Inflammatory macrophage treated with lipopolysaccharide for 4 hours (primary cell): ENCODE measurements at places on chromosomes 13 and 19.
A peak's percentile ranks its signal among the peaks of the same experiment; 100 is the strongest.

- DNase-seq = no peak
Measured at GRCh38 chr13:77699059-77699680, 1.7 kb downstream of the SLAIN1 start.

- no peak for DNase-seq
Measured at GRCh38 chr13:68160466-68160865, 930.3 kb upstream of the PCDH9 start.

GRCh38 chr19:15283141-15283883, 49.0 kb downstream of the BRD4 start:
- DNase-seq = peak; percentile 47

DNA sequence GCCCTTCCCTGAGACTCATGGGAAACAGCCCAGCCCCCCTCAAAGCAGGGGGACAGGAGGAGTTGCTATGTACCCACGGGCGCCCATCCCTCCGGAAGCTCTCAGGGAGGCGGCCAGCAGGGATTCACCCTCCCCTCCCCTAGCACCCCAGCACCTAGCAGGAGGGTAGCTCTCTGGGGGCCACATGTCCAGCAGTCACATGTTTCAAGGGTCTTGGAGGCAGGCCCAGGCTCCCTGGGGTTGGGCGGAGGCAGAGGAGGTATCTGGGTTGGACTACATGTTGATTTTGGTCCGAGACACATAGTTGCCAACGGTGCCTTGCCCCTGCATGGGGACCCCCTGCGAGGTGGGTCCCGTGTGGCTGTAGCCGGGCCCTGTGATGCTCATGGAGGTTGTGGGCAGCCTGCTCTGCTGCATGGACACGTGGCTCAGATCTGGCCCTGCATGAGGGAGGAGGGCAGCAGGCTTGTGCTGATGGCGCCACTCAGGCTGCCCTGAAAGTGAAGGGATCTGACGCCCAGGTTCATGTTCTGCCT, 7.0 kb upstream of the RNF6 start:
- no peak for DNase-seq

GRCh38 chr19:17060802-17061201, 14.4 kb downstream of the HAUS8 start:
- peak; percentile 70 for DNase-seq

DNA sequence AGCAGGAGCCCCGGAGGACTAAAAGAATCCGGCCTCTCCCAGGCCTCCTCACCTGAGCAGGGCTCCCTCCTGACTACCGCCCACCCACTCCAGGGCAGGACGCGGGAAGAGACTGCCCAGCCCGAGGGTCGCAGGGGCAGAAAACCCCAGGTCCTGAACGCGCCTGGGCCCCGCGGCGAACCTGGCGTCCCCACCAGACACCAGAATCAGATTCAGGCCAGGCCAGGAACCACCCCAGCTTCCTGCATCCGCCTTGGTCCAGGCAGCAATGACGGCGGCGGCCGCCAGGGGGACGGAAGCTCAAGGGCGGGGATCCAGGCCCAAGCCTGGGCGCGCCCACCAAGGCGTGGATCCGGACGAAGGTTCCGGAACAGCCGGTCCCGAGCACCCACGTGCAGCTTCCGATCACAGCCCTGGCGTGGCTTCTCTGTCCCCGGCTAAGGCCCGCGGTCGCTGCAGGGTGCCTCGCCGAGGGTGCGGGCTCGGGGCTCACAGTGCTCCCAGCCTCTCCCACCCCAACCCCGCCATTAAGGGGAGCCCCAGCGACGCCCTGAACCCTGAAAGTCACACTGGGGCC, 3.6 kb downstream of the LGALS7 start:
- peak; percentile 90 for DNase-seq

GRCh38 chr19:6035026-6035425, 57.1 kb upstream of the RANBP3 start:
- DNase-seq = no peak

DNA sequence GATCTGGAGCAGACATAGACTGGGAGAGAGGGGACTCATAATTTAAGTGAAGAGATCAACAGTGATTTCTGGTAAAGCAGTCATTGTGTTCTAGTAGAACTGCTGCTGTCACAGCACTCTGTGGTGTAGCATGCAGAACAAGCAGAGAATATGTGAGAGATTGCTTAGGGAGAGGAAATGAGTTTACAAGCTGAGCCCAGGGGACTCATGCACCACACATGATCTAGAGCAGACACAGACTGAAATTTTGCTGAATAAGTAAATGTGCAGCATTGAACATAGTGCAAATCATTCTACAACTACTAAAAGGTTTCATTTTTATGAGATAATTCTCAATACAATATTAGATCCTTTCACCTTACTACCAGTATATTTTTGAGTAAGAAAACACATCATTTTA, 125.7 kb downstream of the MYO16 start:
- DNase-seq = no peak

DNA sequence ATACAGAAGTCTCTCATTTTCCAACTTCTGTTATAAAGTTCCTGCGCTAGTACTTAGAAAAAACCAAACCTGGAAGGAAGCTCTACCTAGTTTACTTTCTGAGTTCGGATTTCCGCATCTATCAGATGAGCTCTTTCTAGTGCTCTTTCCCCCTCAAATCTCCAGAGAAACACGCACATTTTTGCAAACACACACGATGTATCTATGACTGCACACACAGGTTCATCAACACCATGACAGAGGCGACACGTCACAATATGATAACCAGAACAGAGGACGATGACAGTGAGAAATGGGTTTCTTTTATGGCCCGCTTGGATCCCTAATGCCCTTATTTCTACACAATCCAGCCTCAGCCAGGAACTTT, 629 bp upstream of the LRRC63 start:
- peak; percentile 57 for DNase-seq

DNA sequence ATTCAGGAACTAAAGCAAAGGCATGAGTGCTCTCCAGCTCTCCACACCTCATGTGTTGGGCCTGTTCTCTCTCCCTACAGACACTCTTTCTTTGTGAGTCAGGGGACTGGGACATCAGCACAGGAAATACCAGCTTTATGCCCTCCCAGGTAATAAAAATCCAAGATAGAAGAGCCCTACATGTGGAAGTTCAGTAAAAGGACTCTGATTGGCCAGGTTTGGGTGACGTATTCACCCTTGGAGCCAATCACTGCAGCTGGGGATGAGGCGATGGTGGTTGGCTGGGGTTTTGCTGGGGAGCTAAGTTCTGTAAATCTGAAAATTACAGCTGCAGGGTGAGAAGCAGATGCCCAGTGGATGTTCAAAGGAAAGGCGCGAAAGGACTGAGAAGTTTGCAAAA, 32.5 kb downstream of the CCDC70 start:
- DNase-seq = no peak

DNA sequence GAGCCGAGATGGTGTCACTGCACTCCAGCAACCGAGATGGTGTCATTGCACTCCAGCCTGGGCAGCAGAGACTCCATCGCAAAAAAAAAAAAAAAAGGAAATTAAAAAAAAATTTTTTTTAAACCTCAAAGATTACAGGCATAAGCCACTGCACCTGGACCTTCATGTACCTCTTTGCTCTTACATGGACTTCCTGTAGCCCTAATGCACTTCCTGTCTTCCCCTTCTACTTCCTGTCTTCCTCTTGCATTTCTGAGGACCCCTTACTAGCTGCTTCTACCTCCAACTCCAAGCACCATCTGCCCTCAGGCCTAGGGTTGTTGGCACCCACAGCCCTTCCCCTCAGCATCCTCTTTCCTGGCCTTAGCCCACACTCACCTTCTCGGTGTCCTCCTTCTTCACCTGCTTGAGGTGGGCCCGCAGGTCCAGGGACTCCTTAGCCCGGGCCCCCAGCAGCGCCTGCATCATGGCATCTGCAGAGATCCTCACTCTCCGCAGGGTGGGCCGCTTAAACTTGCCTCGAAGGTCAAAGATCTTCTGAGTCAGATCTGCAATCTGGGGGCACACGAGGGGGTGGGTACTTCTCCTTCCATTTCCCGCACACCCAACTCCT, 3.8 kb downstream of the TNNI3 start:
- no peak for DNase-seq

- no peak for DNase-seq
Measured at GRCh38 chr13:78786459-78786858, 127.5 kb upstream of the OBI1 start.

- peak; percentile 81 for DNase-seq
Measured at GRCh38 chr13:47903836-47904235, 97.2 kb downstream of the SUCLA2 start.

GRCh38 chr19:49210901-49211451, 53.4 kb downstream of the TRPM4 start:
- DNase-seq = no peak

DNA sequence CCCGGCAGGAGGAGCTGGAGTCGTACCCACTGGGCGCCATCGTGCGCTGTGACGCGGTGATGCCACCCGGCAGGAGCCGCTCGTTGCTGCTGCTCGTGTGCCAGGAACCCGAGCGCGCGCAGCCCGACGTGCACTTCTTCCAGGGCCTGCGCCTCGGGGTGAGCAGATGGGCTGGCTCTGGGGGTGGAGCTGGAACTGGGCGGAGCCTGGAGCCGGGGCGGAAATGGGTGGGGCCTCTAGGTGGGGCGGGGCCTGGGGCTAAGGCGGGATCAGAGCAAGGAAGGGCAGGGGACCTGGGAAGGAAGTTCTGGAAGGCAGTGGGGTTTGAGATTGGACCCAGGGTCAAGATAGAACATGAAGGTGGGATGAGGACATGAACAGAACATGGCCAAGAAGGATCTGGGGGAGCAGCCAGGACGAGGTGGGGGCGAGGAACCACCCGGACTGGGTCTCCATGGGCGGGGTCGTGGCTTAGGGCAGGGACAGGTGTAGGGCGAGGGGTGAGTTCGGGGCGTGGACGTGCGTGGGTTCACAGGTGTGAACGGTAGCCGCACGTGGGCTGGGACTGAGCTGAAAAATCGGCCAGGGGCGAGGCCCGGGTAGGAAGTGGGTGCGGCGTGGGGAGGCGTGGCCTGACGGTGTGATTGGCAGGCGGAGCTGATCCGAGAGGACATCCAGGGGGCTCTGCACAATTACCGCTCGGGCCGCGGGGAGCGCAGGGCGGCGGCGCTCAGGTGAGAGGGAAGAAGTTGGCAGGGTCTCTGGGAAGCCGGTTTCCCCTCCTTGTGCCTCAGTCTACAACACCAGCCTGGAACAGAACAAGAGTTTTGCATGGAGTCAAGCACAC, 4.7 kb downstream of the EPS8L1 start:
- DNase-seq = peak; percentile 75

DNA sequence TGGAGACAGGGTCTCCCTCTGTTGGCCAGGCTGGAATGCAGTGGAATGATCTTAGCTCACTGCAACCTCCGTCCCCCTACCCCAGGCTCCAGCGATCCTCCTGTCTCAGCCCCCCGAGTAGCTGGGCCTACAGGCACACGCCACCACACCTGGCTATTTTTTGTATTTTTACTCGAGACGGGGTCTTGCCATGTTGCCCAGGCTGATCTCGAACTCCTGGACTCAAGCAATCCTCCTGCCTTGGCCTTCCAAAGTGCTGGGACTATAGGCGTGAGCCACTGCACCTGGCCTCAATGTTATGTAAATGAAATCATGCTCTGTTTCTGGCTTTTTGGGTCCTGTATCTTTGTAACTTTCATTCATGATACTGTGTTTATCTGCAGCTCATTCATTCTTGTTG, 8.1 kb upstream of the ZNF579 start:
- DNase-seq = no peak

DNA sequence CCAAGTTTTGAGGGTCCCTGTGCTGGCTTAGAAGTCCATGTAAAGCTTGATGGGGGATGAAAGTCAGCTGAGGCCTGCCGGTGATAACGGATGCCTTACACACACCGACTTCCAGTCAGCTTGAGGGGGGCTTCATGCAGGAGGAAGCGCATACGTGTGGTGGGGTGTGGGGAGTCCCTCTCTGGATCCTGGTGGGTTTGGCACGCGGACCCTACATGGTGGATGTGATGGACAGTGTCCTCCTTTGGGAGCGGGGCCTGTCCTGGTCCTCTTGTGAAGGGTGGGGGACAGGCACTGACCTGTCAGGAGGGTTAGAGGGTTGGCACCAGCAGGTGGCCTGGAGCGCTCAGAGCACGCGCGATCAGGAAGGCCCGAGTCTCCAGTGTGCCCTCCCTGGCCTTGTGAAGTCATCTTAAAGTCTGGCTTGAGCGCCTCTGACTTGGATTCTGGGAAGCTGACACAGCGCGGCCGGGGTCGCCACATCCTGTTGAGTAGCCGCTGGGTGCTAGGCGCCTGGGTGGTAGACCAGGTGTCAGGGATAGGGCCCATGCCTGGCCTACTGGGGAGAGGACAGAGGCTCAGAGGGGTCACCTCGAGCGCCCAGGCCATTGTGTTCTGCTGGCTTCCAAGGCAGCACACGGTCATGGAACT, 2.9 kb downstream of the DAZAP1 start:
- DNase-seq = no peak

DNA sequence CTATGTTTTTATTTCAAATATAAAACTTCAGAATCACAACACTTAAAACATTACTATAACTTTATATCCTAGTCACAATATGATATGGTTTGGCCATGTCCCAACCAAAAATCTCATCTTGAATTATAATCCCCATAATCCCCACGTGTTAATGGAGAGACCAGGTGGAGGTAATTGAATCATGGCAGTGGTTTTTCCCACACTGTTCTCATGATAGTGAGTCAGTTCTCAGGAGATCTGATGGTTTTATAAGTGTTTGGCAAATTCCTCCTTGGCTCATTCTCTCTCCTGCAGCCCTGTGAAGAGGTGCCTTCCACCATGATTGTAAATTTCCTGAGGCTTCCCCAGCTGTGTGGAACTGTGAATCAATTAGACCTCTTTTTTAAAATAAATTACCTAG, 307.6 kb downstream of the SPRY2 start:
- DNase-seq = no peak

- no peak for DNase-seq
Measured at GRCh38 chr19:32630338-32630737, 44.6 kb downstream of the ANKRD27 start.

GRCh38 chr13:86862137-86862536, 809.0 kb upstream of the SLITRK5 start:
- DNase-seq = no peak

GRCh38 chr13:95456815-95457214, 95.7 kb upstream of the CLDN10 start:
- peak; percentile 8 for DNase-seq

DNA sequence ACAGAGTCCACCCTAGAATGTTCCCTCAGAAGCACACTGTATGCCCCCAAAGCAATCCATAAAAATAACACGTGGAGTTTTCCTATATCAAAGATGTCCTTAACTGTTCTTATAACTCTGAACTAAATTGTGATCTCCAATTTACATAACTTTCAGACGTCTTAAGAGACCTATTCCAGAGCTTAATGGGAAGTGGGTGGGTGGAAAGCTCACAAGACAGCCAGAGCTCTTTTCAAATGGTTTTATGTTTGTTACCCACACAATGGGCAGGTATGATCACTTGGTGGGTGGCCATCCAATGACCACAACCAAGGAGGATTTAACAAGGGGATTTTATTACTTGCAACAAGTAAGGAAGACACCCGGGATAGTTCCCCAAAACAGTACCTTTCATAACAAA, 81.7 kb downstream of the LRRC63 start:
- DNase-seq = no peak

GRCh38 chr13:51885651-51886050, 23.9 kb downstream of the CCDC70 start:
- DNase-seq = peak; percentile 10

DNA sequence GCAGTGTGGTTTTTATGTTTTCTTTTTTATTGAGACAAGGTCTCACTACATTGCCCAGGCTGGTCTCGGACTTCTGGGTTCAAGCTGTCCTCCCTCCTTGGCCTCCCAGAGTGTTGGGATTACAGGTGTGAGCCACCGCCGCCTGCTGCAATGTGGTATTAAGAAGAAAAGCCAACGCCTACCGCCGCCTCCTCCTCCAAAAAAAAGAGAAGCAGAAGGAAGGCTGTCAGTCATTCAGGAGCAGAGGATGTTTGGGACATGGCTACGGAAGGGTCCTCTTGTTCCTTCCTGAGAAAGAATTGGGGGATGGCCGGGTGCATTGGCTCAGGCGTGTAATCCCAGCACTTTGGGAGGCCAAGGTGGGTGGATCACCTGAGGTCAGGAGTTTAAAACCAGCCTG, 1.2 kb downstream of the PPP1R37 start:
- no peak for DNase-seq
